HEK293T (cell line): ENCODE measurements at places on chromosomes 3 and 15.
A peak's percentile ranks its signal among the peaks of the same experiment; 100 is the strongest.

- DNase-seq, result no peak
Observed at GRCh38 chr3:55246033-55246432, 241.1 kb downstream of the WNT5A start.

DNA sequence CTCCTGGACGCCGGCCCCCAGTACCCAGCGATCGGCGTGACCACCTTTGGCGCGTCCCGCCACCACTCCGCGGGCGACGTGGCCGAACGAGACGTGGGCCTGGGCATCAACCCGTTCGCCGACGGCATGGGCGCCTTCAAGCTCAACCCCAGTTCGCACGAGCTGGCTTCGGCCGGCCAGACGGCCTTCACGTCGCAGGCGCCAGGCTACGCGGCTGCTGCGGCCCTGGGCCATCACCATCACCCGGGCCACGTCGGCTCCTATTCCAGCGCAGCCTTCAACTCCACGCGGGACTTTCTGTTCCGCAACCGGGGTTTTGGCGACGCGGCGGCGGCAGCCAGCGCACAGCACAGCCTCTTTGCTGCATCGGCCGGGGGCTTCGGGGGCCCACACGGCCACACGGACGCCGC is 956 bp downstream of the ZIC1 start:
- no peak for DNase-seq

DNA sequence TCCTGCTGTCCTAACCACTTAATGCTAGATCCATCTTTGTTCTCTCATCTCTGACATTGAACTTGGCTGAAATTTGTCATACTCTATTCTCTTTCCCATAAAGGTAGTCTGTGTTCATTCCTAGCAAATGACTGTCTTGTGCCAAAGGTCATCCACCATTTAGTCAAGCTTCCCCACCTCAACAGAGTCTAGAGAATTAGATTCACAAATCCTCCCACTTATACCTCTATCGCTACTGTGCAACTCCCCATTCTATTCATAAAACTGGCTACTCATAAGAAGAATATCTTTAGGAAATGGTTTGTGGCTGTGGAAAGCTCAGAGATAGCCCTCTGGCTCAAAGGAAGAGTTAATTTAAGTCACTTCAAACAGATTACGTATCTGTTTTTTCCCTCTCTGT is 59.7 kb upstream of the MBNL1 start:
- DNase-seq, result no peak

DNA sequence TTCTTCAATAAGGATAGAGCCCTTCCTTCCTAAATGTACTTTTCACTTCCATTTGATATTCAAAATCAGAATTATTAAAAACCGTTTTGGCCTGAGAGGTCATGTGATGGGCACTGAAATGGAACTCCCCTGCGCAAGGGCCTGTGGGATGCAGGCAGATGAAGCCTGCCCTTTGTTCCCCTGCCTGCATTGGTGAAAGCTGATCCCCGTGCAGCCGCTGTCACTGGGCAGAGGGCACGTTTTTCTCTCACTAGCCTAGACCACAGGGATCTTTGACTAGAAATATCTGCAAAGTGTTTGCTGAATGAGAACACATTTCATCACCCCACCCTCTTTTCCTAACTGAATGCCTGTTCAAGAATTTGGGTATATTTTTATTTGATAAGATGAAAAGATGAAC is 74.9 kb downstream of the TIPARP start:
- no peak for DNase-seq

DNA sequence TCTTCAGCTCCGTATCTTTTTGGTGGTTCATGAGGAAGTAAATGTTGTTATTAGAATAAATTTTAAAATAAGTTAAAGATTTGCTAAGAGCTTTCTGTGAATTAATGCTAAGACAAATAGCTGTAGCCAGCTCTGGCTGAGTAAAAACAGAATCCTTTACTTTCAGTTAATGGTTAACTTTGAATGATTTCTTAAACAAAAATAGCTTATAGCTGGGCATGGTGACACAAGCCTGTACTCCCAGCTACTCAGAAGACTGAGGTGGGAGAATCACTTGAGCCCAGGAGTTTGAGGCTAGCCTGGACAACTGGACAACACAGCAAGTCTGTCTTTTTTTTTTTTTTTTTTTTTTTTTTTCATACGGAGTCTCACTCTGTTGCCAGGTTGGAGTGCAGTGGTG is 25.0 kb downstream of the TCAIM start:
- no peak for DNase-seq

GRCh38 chr3:37968813-37969595 is 21.6 kb upstream of the VILL start:
- DNase-seq, result no peak

DNA sequence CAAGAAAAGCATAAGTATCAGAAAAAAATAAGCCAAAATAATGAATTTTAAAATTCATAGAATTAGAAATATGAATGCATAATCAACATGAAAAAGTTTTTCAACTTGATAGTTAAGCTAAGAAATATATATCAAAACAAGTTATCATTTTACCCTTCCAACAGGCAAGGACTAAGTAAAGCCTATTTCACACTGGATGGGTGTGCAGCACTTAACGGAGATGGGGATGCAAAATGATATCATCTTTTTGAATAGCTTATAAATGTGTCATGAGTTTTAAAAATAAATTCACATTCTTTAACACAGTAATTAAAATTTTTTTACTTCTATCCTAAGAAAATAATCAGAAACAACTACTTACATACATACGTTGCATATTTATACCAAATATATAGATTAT is 20.9 kb downstream of the PIK3R4 start:
- DNase-seq, result no peak

GRCh38 chr3:10514407-10515069 is 9.2 kb upstream of the ATP2B2 start:
- no peak for DNase-seq

DNA sequence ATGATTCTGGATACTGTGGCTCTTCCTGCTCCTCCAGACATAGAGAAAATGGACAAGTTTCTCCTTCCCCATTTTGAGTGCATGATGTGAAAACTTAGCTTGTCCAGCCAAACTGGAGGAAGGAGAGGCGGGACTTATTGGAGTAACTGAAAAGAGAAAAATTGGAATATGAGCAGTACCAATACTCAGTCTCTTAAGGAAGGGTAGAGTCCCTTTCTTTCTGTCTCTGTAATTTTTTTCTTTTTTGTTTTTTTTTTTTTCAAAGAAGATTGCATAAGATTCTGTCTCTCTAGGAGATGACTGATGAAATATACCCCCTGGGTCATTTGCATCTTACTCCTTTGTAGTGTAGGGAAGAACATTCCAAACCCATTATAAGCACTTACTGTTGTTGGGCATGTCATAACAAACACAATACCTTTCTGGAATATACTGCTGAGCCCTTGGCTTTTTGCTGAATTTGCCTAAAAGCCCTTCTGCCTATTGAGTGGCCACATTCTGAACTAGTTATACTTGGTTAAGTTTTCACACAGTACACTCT is 498.1 kb upstream of the TPRG1 start:
- DNase-seq, result no peak

DNA sequence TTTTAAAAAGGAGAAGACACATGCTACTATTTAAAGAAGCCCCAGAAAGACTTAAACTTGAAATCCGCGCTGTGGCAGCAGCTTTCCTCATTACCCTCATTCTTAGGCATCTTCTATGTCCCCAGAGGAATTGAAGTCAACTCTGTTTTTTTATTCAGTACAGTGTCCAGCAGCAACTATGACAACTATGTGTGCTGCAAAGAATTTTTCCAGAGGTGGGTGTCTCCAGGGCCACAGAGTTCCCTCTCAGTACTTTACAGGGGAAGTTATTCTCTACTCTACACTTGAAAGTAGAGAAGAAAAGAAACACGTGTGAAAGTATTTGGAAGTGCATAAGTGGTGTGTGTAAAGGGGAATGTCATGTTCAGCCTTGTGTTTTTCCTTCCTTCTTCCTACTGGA is 32.0 kb downstream of the GATM start:
- no peak for DNase-seq

- DNase-seq, result no peak
Observed at GRCh38 chr3:113193719-113194118, 17.6 kb upstream of the BOC start.

DNA sequence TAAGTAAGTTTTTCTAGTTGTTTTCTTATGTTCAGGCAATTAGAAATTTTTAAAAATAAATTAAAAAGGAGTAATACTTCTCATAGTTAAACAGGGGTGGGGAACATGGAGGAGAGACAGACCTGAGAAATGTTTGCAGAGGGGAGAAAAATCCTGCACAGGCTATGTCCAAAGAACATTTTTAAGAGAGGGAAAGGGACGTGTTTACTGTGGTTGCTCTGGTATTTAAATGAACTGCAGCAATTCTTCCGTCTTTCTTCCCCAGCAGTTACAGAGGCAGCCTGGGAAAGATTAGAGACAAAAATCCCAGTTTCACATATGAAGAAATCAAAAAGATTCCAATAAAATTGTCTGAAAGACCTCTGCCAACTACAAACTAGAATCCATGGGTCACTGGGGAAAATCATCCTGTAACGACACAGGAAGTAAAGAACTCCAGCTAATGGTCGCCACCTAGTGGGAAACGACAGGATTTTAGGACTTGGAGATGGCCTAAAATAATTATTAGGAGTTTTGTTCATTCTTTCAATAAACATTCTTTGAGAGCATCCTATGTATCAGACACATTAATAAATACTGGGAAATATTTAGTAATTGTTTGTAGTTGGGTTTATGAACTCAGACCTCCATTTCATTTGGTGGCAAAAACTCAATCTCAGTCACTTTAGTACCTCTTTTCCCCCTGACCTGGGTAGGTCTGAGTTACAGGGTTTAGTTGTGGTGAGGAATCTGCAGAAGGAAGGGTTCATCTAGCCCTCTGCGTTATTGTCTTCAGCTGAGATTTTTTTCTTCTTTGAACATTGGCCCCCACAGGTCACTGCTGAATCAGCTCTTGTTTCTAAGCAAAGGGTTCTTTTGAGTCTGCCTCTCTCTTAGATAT is 69.9 kb upstream of the GOLIM4 start:
- peak; percentile 70 for DNase-seq

GRCh38 chr3:10700821-10701220 is 115.2 kb upstream of the SLC6A11 start:
- no peak for DNase-seq
